ENCODE measurements at places on chromosomes 1 and 21.

DNA sequence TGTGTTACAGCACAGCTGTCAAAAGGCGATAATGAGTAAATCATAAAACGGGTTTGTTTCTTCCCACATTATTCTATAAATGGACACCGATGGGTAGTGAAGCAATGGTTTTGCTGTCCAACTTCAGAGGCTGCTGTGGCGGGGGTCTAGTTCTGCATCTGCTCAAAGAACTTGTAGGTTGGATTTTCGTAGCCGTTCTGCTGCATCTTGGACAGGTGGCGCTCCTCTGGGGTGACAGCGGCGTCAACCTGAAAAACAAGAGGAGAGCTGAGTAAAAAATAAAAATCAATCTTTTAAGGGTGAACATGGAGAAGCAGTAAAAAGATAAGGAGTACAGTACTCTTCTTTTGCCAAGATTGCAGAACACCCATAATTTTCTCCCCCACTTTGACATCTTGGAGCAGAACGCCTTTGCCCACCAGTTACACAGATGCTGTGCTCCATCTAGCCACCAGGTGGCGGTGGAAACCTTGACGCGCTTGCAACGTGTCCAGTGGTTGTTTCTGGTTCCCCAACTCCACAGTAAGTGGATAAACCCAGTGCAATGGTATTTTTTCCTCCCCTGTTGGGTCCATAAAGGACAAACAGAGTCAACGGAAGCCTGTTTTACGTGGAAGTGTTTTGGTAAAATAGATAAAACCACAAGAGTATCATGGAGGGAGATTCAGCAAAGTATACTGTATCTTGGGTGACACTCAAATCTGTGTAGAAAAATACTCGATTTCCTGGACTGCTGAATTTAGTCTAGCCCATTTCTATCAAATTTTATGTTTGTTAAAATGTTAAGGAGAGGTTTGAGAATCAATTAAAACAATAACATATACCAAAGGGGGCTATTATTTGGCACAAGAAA is 147.0 kb downstream of the GABPA start:
- peak; percentile 41 for DNase-seq

DNA sequence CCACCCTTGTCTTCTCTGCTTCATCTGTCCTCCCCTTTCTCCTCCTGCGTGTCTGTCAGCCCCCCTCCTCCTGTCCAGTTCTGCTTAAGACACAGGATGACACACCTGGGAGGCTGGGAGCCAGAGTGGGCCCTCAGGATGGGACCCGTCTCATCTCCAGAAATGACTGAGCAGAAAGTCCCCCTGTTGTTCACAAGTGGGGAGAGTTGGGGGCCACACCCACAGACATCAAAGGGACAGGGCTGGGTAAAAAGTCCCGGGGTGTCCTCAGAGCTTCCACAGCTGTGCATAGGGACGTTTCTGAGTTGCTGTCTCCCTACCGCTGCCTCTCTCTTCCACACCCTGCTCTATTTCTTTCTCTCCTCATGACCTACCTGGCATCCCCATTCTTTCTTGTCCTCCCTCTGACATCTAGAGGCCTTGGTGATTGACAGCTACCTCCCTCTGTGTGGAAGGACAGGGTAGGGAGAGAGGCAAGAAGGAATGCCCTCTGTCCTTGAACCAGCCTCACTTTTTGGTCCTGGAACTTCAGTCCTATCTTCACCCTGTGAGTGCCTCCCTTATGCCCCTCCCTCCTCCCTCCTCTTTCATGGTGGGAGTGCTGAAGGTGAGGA is 19.5 kb upstream of the SH2D2A start:
- no peak for DNase-seq

DNA sequence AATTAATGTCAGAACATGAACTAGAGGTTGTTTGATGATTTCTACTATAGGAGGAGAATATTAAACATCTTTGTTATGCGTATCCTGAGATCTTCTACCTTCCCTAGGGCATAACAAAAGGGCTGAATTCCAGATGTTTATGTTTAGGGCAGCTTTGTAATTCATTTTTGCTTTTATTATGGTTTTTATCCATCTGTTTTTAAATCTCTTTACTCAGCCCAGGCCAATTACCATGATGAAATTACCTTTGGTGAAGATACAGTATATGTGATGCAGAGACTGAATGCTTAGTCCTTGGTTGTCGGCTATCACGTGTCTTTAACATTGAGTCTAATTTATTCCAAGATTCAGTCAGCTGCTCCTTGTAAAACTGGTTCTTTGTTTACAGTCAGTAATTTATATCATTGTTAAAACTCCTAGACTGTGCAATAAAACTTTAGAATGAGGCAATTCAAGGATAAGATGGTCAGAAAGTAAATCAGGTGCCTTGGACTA is 176.9 kb downstream of the CTH start:
- DNase-seq, result no peak

DNA sequence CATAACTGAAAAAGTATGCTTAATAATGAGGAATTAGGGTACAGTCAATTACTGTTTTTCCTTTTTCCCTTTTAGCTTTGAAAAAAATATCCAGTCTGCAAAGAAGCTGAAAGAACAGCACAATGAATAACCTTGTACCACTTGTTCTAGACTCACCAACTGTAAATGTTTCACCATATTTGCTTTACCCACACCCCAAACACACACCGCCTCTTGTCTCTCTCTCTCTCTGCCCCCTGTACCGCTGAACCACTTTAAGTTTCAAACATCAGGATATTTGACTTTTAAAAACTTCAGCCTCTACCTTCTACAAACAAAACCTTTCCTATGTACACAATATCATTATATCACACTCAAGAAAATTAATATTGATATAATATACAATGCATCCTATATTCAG is 197.1 kb downstream of the COP1 start:
- DNase-seq, result no peak

DNA sequence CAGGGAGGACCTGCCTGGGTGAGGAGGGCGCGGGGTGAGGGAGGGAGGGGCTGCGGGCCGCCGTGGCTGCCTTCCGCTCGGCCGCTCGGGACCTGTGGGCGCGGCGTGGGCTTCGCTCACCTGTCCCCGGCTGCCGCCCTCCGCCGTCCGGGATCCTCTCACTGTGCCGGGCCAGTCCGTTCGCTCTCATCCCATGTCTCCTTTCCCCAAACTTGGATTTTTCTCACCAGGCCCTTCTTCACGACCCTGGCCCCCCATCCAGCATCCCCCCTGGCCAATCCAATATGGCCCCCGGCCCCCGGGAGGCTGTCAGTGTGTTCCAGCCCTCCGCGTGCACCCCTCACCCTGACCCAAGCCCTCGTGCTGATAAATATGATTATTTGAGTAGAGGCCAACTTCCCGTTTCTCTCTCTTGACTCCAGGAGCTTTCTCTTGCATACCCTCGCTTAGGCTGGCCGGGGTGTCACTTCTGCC is 362 bp downstream of the ZBTB48 start:
- no peak for DNase-seq

- no peak for DNase-seq
These were observed 36.3 kb downstream of the PKP1 start for GRCh38 chr1:201319631-201320030.

DNA sequence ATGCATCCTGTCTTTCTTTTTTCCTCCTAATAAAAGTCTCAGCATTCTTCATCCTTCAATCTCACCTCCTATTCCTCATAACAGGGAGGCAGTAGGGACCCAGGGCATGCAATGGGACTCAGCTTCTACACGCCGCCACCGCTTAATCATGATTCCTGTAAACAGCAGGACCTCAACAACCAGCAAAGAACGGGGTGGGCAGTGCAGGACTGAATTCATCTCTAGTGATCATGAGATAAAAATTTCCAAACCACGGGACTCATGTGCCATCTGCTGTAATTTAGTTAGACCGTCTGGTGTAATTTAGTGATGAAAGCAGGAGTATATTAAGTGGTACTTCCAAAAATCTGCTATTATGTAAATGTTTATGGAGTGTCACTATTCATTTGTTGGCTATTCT is 5.4 kb downstream of the PRAMEF12 start:
- DNase-seq, result no peak
